NCI-H526 (cell line): ENCODE measurements at places on chromosomes 5 and 9.

- DNase-seq = no peak
Measured at GRCh38 chr9:75432888-75433287, 344.6 kb downstream of the OSTF1 start.

DNA sequence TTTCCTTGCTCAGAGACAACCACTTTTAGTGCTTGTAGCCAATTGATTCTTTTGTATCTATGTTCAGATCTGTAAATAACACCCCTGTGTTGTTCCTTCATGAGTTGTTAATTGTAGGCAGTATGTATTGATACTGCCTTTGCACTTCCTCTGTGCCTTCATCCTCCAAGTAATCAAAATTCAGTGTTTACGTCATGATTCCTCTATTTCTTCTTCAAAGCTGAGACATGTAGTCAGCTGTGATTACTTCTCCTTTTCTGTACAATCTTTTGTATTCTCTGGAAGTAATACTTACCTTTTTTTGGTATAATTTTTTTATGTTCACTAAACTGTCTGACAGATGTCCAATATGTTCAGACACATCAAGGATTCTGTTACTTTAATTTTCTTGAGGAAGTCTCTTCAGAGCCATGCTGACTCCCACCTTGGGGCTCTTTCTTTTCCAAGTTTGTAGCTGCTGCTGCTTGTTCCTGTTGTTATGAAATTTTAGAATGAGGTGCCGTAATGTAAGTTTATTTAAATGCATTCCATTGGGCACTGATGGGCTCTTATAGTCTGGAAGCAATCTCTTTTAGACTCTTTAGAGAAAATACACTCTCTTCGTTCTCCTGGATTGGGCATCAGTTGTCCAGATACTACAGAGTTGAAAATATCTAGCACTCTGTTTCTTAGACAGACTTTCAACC, 30.5 kb upstream of the LRRC70 start:
- no peak for DNase-seq

DNA sequence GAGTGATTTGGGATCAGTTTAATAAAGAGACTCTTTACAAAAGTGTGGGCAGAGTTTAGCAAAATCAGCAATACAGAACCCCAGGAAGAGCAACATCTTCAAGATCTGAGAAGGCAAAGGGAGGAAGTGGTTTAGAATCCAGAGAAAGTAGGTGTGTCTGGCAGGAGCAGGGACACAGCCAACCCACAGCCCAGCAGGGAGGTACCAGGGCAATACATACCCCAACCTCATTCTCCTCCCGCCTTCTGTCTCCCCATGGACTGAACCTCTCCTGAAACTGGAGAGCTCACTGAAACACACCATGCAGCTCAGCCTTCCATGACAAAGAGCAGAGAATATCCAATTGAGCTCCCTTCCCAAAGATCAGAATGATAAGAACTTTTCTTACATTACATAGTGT, 283.4 kb downstream of the PRELID2 start:
- DNase-seq = no peak

GRCh38 chr9:14824481-14824880, 85.7 kb downstream of the FREM1 start:
- DNase-seq = no peak

DNA sequence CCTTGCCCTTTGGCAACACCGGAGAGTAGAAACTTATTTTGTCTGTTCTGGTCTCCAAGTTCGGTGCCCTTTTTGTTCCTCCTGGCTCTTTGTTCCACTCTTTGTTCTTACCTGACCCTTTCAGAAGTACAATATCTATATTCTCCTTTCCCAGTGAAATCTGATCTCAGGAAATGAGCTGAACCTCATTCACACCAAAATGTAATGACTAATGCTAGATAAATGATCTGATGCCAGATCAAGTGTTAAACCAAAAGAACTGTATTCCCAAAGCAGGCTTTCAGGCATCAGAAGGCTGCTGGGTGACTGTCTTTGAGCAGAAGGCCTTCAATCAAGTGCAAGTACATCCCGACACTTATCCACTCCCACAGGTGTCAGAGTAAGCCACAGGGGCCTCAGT, 156.4 kb downstream of the SPOCK1 start:
- DNase-seq = no peak

DNA sequence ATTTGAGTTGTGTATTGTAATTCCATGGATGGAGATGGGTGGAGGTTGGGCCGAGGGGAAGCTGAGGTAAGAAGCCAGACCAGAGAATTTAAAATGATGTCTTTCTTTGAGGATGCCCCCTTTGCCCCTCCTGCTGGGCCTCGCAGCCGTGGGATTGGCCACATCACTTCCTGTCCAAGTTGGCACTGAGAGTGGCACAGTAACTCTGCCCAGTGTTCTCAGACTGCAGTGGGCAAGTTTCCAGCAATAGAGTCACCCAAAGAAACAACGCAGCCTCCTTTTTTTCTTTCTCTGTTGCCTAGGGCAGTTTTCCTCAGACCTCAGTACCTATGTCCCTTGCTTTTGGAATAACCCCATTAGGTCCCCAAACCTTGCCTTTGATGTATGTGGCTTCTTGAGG, 306.6 kb upstream of the DMRT1 start:
- no peak for DNase-seq

DNA sequence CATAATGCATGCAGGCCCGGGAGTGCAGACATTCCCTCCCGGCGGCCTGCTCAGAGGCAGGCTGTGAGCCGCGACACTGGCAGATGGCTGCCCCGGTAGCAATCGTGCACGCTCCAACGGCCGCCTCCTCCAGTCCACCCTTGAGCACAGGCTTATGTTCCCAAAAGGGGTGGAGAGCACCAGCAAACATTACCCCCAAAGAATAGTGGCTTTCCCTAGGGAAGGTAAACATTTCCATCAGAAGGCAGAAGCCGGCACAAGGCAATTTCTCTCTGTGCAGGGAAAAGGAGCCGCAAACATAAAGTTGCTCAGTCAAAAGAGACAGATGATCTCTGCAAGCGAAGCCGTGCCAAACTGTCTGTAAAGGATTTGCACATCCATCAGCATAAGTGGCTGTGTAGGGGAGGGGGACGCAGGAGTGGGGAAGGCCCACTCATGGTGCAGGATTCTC, 92.5 kb downstream of the SIL1 start:
- DNase-seq = peak; percentile 91

GRCh38 chr5:102760815-102761214, 5.7 kb downstream of the PAM start:
- peak; percentile 3 for DNase-seq

- DNase-seq = no peak
Measured at GRCh38 chr5:86232246-86232645, 385.5 kb upstream of the COX7C start.

GRCh38 chr5:73120222-73121118, at the start of gene TMEM171:
Gene TMEM171, plus strand, starts transcription at chr5:73120575. Its CDS starts 2,799 bp downstream, at chr5:73123374.
- peak; percentile 63 for DNase-seq

DNA sequence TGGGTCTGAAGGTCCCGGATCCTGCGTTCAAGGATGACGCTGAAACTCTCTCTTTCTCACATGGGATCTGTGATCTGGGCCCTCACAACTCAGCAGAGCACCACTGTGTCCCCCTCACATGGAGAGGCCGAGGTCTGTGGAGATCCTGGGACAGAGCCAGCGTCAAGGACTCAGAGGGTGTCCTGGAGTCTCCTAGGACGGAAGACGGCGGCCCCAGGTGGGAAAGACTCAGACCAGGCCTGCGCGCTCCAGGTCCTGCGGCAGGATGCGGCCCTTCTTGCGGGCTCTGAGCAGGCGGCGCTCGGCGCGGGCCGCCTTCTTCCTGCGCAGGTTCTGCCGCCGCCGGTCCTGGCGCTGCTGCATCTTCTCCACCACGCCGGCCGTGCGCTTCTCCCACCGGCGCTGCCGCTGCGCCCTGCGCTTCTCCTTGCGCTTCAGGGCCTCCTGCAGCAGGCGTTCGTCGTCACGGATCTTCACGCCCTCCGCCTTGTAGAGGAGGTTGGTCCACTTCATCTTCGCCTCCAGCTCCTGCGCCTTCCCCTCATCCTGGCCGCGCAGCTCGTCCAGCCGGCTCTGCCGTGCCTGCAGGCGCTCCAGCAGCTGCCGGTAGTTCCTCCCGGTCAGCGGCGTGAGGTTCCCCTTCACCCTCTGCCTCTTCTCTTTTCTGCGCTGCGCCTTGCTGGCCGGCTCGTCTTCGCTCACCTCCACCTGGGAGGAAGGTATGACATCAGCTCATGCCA, 4.2 kb downstream of the SURF6 start:
- DNase-seq = no peak

GRCh38 chr5:61744690-61745619, 412.9 kb downstream of the ZSWIM6 start:
- no peak for DNase-seq

DNA sequence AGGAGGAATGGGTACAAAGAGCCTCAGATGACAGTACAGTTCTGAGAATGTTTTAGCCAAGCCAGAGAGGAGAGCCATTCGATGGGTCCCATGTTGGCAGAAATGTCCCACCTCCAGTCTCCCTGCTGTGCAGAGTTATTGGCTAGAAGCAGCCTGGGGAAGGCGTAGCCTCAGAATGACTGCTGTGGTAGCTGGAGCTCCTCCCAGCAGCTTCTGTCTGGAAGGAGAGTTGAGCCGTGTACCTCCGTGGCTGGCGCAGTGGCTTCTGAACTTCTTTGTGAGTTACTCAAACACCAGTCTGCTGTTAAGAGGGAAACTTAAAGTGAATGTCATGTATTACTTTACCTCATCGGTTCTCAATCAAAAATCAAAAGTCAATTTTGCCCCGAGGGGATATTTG, 193.3 kb upstream of the SNX2 start:
- no peak for DNase-seq

- no peak for DNase-seq
Measured at GRCh38 chr5:158462349-158463114, 603.6 kb upstream of the CLINT1 start.

- DNase-seq = no peak
Measured at GRCh38 chr5:135095052-135095715, 61.2 kb upstream of the PITX1 start.

DNA sequence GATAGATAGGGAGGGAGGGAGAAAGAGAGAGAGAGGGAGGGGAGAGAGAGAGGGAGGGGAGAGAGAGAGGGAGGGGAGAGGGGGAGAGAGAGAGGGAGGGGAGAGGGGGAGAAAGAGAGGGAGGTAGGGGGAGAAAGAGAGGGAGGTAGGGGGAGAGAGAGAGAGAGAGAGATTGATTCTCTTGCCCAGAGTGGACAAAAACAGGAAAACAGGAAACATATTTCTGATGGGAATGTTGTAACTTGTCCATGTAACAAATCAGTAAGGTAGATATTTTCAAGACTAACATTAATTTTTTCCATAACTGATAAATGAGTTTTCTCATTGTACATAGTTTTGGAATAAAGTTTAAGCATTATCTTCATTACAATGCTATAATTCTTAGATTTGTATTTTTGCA, 811.7 kb upstream of the GRAMD2B start:
- DNase-seq = no peak

- DNase-seq = no peak
Measured at GRCh38 chr5:146624179-146624578, 108.2 kb upstream of the GPR151 start.

DNA sequence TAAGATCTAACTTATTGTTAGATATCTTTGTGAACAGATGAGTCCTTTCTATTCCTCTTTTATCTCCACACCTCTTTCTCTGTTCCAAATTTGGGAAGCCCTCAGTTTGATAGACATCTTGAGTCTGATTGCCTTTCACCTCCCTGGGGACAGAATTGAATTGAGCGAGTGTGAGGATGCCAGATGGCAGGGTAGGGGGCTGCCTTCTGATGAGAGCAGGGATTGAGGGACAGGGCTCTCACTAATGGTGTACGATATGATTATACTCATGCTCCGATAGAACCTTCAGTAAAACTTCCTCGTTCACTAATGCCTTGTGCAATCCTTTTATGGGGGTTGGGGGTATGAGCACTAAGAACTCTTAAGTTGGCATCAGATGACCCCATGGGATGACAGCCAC, 172.1 kb upstream of the DAP start:
- no peak for DNase-seq

DNA sequence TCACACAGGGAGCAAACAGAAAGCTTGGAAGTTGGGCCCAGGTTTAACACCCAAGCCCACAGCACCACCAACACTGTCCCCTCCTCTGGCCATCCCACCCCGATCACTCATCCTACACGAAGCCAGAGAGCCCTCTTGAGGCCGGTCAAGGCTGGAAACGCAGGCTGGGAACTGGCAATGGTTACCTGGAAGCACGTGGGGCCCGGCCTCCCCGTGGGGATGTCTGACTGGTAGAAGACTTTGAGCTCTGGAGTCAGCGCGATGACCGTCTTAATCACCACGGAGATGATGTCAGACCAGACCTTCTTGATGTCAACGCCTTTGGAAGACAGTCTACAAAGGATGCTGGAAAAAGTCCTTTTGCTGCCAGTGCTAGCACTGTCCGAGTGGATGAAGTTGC, 104.1 kb downstream of the TTLL11 start:
- DNase-seq = peak; percentile 28

- DNase-seq = no peak
Measured at GRCh38 chr5:74538206-74538661, 102.3 kb downstream of the ENC1 start.

- no peak for DNase-seq
Measured at GRCh38 chr9:27808864-27809263, 235.6 kb upstream of the C9orf72 start.

DNA sequence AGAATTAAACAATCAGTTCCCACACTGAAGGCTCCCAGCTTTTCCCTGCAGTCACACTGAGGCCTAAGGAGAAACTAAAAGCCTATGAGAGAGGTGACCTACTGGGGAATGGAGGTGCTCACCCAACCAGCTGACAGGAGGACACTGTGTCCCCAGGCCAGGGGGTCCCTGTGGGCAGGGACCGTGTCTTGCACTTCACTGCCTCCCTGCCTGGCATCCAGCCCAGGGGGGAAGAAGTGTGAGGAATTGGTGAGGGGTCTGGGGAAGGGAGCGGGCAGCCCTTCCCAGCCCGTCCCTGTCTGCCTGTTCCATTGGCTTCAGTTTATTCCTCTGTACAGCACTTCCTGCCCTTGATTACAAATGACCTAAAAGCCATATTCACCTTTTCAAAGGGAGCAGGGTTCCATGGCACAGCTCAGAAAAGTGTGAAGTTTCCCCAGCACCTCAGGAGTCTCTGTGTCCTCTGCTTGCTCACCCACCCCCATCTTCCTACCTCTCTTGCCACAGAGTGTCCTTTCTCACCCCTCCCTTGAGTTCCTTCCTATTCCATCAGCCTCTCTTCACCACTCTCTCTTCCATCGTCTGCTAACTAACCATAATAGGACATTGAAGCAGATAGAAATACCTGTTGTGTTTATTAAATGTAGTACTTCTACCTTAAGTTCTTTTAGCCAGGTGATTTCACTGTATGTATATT, 12.9 kb downstream of the OTULINL start:
- no peak for DNase-seq
